ENCODE measurements at places on chromosomes 7 and 10.

DNA sequence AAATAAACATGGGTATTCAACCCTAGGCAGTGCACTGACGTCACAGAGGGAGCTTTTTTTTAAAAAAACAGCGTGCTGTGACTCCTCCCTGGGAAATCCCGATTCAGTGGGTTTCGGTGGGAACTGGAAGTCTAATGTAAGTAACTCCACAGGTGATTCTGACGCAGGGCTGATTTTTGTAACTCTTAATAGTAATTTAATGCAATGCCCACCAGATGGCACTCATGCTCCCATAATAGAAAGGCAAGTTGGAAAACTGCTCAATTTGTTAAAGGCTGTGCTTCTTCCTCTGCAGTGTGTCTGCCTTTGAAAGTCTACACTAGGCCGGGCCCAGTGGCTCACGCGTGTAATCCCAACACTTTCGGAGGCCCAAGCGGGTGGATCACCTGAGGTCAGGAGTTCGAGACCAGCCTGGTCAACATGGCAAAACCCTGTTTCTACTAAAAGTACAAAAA lies 10.9 kb upstream of the RSU1 start:
- peak; percentile 0 for DNase-seq

GRCh38 chr7:95996886-95997285 lies 224.5 kb downstream of the DYNC1I1 start:
- no peak for DNase-seq

GRCh38 chr10:102416283-102416682 lies 2.3 kb downstream of the PSD start:
- no peak for DNase-seq

GRCh38 chr10:46528675-46529615 lies 27.5 kb downstream of the GPRIN2 start:
- no peak for DNase-seq

DNA sequence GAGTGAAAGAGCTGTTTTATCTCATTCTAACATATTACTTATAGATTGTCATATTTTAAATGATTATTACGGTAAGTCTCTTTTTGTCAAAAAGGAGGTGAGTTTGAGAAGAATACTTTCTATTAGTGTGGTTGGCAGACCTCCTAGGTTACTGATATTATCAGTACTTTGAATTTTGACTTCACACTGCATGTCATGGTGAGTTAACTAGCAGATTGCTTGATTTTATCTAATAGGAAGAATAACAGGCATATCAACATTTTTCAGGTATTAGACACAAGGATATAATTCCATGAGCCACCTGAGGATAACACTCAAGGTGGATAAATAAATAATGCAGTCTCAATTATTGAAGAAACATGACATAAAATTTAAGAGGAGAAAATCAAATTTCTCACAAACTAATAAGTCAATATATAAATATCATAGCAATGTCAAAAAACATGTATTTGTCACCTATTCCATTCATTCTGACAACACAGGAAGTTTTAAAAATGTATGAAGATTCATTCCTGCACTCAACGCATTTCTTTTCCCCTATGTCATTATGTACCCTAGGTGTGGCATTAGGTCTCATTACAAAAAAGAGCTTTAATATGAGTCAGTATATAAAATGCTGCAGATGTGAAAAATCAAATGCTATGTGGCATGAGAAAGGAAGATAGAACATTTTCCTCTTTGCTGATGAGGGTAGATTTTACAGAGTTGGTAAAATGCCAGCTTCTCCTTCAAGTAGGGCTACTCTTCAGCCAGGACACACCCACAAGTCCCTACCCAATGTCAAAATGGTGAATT lies 1621.6 kb downstream of the REEP3 start:
- no peak for DNase-seq

DNA sequence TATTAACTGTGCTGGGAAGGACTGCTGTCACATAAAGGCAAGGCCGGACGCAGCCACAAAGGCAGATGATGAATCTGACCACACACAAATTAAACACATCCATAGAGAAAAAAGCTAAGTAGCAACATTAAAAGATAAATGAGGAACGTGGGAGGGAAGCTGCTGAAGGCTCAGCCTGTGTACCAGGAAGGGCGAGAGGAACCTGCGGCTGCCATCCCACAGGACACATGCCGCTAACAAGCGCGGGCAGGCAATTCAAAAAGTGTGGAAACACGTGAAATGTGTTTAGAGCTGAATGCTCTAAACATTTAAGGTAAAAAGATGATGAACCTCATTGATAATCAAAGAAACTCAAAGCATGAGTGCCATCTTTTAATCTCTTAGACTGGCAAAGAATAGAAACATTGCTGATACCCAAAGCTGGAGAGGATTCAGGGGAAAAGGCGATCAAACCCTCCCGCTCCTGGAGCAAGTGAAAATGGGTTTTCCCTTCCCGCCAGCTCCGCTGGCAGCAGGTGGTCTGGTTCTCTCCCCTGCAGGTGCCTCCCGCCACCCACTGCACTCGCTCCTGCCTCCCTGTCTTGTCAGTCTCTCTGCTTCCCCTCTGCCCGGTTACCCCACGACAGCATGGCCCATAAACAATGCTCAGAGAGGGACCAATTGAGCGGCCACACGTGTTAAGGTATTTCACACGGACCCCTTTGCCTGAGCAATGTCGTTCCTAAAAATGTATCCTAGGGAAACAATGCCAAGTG lies 4.2 kb downstream of the STK32C start:
- DNase-seq = no peak

- DNase-seq = no peak
These were observed 438.7 kb upstream of the NRP1 start for GRCh38 chr10:33773253-33773573.

GRCh38 chr7:103307503-103308231 lies 10.4 kb downstream of the PMPCB start:
- no peak for DNase-seq

DNA sequence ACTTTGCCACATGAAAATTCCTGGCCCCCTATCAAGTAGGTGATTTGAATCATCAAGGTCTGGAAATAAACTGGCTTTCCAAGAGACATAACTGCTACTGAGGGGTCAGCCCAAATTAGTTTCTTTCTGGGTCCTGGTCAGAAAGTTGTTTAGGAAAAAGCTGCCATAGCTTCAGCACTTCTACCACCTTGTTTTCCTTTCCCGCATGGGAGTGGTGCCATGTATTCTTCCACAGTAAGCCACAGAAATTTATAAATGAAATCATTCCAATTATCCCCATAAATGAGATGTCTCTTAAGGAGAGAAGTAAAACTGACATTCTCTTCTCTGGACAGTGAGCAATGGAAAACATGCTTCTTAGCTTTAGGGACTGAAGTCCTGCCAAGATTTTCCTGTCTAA lies 80.8 kb downstream of the PHYHIPL start:
- no peak for DNase-seq

DNA sequence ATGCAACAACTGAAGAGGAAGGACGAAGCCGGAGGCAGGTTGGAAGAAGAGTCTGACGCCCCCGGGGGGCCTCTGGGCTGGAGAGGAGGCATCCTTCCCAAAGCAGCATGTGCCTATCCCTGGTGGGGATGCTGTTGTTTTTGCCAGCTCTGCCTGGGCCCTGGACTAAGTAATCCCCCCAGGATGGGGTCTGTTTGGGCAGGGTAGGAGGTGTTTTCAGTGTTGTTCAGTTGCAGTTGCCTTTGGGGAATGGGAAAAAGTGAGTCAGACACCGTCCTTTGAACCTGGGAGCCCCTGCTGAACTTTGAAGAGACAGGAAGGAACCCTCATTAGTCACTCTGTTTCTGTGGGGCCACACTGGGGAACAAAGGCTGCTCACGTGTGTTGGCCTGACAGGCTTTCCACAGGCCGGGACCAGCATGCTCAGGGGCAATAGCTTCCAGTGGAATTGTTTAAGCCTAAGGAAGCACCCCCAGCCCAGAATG lies 35.2 kb upstream of the GDF10 start:
- no peak for DNase-seq

- peak; percentile 69 for DNase-seq
These were observed 10.1 kb upstream of the BMPER start for GRCh38 chr7:33895025-33895804.

- DNase-seq = no peak
These were observed 355.1 kb downstream of the GALNT17 start for GRCh38 chr7:71486856-71487628.

DNA sequence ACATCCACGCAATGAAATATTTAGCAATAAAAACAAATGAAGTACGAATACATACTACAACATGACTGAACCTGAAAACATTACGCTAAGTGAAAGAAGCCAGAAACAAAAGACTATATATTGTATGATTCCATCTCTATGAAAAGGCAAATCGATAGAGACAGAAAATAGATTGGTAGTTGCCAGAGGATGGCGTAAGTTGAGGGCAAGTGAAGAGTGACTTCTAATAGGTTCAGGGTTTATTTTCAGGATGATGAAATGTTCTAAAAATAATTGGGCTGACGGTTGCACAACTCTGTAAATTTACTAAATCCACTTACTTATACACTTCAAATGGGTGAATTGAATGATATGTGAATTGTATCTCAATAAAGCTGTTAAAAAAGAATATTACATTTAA lies 39.5 kb upstream of the TECTB start:
- no peak for DNase-seq

GRCh38 chr10:119640384-119640783 lies 10.8 kb upstream of the BAG3 start:
- DNase-seq = no peak

DNA sequence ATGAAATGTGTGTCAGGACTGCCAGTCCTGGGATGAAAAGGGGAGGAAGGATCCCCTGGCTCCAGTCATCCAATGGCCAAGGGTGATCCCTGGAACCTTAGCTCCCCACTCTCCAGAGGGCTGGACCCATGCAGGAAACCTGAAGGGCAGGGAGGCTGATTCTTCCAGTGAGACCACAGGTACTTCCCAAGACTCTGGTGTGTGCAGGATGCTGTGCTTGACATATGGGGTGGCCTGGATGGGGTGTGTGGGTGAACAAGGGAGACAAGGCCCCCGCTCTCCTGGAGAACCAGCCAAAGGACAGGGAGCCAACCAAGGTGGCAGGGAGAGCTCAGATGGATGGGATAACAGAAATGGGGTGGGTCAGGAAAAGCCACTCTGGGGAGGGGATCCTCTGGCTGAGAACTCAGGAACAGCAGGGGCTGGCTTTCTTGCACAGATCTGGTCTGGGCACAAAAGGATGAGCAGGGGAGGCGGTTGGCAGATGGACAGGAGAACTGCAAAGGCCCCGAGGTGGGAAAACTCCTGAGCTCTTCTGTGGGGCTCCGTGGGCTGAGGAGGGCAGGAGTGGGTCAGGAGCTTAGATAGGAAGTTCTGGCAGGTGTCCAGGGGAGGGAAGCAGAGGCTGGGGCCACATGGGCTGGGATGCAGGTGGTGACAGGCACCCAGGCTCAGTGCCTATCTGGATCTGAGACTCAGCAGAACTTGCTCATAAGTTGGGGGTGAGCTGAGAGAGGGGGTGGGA lies 100.6 kb downstream of the ARHGAP22 start:
- no peak for DNase-seq

DNA sequence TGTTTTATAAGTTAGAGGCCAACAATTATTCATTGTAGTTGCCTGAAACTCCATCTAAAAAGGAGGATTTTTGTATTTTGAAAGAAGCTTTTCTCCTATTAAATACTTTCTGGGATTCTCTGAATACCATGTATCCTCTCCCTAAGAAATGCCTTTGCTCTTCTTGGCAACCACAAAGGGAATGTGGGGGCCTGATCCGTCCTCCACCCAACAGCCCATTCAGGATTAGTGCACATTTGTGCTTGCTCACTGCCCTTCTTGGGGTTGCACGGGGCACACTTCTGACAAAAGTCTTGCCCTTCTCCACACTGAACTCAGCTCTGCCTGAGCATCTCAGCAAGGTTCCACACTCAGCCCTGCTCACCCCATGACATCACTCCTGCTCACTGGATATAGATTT lies 194.2 kb downstream of the SLC25A13 start:
- no peak for DNase-seq

GRCh38 chr10:6729071-6729774 lies 149.1 kb upstream of the PRKCQ start:
- no peak for DNase-seq

DNA sequence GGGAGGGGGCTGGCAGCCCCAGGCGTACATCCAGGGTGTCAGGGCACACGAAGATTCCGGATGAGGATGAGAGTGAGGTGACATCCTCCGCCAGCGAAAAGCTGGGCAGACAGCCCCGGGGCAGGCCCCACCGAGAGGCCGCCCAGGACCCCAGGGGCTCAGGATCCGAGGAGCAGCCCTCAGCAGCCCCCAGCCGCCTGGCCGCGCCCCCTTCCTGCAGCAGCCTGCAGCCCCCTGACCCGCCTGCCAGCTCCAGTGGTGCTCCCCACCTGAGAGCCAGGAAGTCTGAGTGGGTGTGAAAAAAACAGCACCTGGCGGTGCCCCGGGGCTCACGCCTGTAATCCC lies 3.2 kb downstream of the GJD4 start:
- no peak for DNase-seq

- DNase-seq = no peak
These were observed 36.3 kb downstream of the CHN2 start for GRCh38 chr7:29230871-29231345.

DNA sequence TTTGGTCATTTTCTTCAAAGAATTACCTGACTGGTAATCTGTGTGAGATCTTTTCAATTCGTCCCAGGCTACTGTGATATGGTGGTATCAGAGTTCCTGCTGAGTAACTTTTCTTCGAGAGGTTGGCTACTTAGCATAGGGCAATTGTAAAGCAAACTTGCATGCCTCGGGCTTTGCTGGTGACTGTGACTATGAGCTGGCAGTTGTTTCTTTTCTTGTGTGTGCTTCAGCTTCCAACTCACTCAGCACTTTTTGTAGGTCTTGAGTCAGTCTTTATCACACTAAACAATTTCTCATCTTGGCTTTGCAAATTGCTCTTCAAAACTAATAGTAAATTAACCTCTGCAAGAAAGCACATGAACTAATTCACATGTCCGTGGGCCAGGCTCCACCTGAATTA lies 44.3 kb downstream of the PRR15 start:
- DNase-seq = no peak

DNA sequence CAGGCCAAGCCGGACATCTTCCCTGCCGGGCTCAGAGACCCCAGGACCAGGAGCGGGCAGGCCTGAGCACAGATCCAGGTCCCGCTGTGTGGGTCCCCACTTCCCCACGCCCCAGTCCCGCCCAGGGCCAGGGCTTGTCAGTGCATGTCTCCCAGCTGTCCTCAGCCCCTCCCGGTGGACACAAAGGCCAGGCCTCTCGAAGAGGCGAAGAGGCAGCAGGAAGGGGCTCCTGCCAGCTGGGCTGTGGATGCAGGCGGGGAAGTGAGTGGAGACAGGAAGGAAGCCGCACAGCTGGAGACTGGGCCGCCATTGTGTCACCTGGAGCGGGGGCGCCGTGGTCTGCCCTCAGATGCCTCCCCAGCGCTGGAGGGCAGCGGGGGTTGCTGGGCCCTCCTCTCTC lies 4.8 kb downstream of the GRIFIN start:
- DNase-seq = no peak

DNA sequence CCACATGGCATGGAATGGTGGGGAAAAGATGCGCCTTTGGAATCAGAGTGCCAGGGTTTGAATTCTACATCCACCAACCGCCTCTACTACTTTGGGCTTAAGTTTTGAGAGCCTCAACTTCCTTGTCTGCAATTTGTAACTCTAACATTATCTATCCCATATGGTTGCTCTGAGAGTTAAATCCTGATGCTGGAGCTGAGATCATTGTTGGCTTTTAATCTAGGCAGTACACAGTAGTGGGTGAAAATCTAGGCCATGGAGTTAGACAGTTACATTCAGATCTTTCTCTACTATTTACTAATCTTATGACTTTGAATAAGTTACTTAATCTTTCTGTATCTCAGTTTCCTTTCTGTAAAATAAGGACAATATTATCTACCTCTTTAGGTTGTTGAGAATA lies 149.7 kb upstream of the AOAH start:
- no peak for DNase-seq

All from NCI-H1930 (cell line).